NCI-H1417 (cell line): ENCODE measurements at places on chromosomes 4 and X.

GRCh38 chrX:82141942-82142341 lies 940.0 kb downstream of the SH3BGRL start:
- DNase-seq, result no peak

DNA sequence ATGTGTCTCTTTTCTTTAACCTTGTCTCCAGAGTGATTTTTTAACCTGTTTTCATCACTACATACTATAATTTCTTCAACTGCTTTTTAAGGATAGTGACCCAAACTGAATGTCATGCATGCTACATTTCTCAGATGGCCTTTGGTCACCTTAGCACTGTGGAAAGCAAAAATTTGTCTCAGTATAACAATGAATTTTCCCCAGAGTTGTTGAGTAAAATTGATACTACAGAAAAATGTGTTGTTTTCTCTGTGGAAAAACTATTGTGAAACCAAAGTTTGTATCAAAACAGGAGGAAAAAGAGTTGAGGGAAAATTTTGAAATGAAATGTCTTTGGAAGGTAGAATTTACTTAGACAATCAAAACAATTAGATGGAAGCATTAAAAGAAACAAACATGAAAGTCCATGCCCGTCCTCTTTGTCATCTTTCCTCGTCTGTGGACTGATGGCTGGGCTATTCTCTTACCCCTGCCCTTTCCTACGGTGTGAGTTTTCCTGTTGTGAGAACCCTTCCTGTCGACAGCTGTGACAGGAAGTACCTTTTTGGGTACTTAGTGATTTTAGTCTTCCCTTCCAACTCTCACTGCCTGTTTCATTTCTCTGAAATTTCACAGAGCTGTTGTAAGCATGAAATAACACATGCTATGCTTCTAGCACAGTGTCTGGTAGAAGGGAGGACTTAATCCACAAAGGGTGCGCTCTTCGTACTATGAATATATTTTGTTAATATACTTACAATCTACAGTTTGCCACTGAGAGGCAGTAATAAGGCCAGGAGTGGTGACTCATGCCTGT lies 50.8 kb downstream of the LRP2BP start:
- DNase-seq, result no peak

DNA sequence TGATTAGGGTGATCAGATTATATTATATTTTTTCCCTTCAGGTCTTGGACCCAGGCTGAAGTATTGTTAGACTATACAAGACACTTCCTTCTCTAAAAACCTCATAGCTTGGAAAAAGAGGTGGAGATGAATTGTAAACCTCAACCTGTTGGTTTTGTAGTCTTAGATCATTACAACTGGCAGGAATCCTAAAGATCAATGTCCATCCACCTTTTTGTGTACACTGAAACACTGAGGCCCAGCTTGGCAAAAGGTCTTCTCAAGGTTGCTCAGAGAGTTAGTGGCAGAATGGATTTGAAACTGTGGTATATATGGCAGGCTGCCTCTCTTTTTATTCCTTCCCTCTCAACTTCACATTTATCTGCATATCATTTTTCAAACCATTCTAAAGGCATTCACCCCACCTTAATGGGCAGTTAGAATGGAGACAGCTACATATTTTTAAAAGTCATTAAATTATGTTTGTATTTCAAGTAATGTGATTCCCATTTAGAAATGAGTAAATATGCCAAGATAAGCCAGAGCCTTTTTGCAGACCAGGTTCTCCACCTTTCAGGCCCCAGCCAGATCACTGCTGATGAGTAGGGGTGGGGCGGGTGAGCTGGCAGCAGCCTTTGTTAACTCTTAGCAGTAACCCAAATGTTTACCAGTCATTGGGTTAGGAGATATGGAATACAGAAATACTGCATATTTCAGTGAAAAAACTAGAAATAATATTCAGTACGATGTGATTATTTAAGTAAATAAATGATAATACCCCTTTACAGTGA lies 243.2 kb upstream of the F9 start:
- DNase-seq, result no peak

GRCh38 chr4:124650614-124651013 lies 61.9 kb downstream of the ANKRD50 start:
- no peak for DNase-seq

DNA sequence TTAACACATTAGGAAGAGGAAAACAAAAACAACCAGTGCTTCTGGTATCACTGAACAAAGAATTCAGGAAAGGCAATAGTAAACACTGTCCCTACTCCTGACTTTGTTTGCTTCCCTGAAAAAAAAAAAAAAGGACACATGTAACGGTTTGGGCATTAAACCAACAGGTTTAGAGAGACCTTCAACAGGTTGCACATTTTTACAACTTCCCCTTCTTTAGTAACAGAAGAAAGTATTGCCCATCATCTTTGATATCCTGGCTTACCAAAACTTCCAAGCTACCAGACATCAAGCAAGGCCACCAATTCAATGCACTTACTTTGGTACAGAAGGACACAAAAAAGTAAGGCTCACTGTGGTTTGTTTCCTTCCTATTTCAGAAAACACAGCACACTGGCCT lies 131.9 kb upstream of the MAP3K15 start:
- no peak for DNase-seq

DNA sequence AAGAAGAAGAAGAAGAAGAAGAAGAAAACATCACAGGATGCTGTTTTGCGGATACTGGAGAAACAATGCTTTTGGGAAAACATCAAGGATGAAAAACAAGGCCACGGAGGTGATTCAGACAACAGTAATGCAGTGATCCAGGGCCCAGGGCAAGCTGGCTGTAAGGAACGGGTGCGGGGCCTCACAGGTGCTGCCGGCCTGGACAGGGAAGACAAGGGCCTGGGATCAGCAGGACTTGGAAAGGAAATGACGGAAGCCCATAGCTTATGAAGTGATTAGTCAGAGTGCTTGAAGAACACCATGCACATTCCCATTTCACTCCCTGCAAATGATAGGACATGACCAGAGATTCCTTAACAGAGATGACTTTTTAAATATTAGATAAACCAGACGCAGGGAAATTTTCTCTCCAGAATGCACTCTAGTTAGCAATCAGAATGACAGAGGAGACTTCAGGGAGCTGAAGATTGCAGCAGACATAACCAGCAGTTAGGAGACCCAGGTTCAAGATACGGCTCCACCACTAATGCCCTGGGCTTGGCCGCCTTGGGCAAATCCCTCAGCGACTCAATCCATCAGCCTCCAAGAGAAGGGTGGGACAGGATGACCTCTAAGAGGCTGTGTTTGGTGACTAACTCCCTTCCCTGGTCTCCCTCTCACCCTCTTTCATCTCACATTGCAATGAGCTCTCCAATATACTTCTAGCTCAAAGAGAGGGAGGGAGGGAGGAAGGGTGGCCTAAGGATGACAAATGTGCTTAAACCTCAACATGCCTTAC lies 54.1 kb downstream of the APBB2 start:
- DNase-seq, result no peak

DNA sequence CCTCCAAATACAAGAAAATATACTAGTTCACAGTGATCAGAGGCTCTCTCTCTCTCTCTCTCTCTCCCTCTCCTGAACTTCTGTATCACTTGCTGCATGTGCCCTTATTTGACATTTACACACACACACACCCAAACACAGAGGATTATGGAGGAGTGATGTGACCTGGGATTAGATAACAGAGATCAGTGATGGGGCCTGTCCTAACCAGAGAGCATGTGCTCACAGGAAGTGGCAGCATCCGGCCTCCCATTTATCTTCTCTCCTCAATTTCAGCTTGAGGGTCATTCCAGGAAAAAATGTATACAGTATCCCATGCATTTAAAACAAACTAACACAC lies 143.0 kb downstream of the TSPAN5 start:
- no peak for DNase-seq
